ENCODE measurements at places on chromosomes 6 and 20.

DNA sequence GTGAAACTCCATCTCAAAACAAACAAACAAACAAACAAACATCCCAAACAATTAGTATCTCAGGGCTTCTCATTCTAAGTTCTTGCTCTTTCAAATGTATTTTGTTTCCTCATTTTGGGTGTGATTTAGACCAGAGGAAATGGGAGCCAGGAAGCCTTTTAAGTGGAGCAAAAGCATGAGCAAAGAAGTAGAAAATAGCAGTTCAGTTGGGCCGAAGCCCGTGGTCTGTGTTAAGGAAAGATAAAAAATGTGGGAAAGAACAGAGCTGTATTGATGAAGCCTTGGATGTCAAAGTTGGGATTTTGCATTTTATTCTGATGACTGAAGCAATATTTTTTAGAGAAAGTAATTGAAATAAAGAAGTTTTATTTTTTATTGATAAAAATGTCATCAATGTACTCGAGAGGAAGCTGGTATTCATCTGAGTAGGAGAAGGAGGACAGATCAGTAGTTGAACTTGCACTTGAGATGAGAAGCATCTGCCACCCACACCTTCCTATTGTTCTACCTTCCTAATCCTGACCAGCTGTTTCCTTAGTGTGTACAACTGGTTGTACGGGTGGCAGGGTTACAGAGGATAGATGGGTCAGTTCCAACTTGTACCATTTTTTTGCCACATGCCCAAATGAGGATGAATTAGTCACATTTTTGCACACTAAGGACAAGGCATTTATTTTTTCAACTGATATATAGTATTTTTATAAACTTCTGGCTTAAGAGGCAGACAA is 56.1 kb downstream of the KIAA0408 start:
- DNase-seq = no peak

GRCh38 chr6:149895833-149896271 is 2.1 kb downstream of the RAET1E start:
- DNase-seq = no peak

DNA sequence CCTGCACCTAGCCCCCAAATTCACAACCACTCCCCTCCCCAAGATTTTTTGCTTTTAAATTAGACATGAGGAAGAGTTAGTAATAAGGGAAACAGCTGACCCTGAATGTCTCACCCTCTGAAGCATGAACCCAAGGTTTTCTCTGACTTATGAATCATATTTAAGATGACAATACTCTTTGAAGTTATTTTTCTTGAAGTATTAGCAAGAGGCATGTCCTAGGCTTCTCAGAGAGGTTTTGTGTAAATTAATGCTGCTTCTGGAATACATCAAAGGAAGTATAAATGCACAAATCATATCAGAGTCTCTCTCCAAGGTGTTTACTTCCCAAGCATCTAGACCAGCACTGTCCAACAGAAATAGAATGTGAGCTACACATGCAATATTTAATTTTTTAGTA is 408.1 kb upstream of the MARCKS start:
- no peak for DNase-seq

GRCh38 chr6:132161283-132161682 is 210.1 kb upstream of the CCN2 start:
- no peak for DNase-seq

DNA sequence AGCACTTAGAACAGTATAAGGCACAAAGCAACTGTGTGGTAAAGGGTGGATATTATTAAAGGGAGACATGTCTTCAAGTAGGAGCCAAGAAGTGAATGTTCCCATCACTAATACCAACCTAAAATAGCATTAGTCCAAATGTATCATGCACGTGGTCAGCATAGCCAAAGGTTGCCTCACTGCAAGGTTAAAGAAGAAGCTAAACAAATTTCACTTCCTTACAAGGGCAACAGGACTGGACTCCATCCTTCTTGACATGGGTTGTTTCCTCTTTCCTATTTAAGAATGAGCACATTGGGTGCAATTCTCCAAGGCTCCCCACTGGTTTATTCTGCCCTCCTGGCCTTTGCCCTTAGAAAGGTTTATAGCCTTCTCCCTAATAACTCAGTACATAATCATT is 186.7 kb downstream of the PHACTR1 start:
- DNase-seq = no peak

GRCh38 chr20:48259456-48259855 is 474.2 kb upstream of the SULF2 start:
- DNase-seq = no peak

Measured in erythroblast (primary cell).